ENCODE measurements at places on chromosomes 6 and 20. TPM values are rescaled to one million over a fixed set of nuclear protein-coding genes. Genes with fewer than 3 reads are reported as not detected.

Gene BPIFA1
- total RNA-seq: not detected

GRCh38 chr20:60787276-60787675 is 464.8 kb upstream of the CDH4 start:
- no peaks in the 10 kb centered on the region for H3K4me1 ChIP-seq
- no peaks in the 10 kb centered on the region for H3K27me3 ChIP-seq
- no peaks in the 10 kb centered on the region for H3K36me3 ChIP-seq

- H3K36me3 ChIP-seq: peaks cover 4% of the 10 kb centered on the region
- peak overlapping the region; percentile 83 for H3K4me3 ChIP-seq
- H3K27me3 ChIP-seq: peaks cover 52% of the 10 kb centered on the region
- H3K4me1 ChIP-seq: peaks cover 26% of the 10 kb centered on the region
- DNase-seq: peak; percentile 91
Measured at GRCh38 chr6:41560431-41561192, 14.4 kb downstream of the FOXP4 start.

DNA sequence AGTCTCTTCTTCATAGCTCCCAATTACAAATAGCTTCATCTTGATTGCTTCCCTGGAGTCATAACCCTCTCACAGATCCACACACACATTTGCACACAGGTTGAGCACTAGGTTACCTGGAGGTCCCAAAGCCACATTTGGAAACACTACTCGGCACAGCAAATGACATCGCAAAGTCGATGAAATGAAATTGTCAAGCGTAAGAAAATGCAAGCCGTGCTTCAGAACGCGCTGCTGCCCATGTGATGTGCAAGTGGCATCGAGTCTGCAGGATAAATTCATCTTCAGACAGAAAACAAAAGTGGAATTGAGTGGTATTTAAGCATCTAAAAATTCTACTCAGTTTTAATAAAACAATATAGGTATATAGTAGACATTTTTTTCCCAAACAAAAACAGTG is 298.0 kb downstream of the TFAP2C start:
- no peaks in the 10 kb centered on the region for H3K4me1 ChIP-seq
- no peak overlapping the region for H3K27ac ChIP-seq
- no peak overlapping the region for H3K4me3 ChIP-seq
- DNase-seq: no peak

- peaks cover 46% of the 10 kb centered on the region for H3K4me1 ChIP-seq
- no peaks in the 10 kb centered on the region for H3K27me3 ChIP-seq
- H3K27ac ChIP-seq: peak overlapping the region; percentile 84
- DNase-seq: no peak
- peaks cover 5% of the 10 kb centered on the region for H3K36me3 ChIP-seq
- H3K4me3 ChIP-seq: peak overlapping the region; percentile 72
Measured at GRCh38 chr6:111522393-111523020, 39.5 kb upstream of the REV3L start.

- no peak overlapping the region for H3K4me3 ChIP-seq
- H3K36me3 ChIP-seq: no peaks in the 10 kb centered on the region
- DNase-seq: no peak
- no peaks in the 10 kb centered on the region for H3K4me1 ChIP-seq
- H3K27me3 ChIP-seq: peaks cover 2% of the 10 kb centered on the region
- no peak overlapping the region for H3K27ac ChIP-seq
Measured at GRCh38 chr6:40160826-40161225, 226.6 kb upstream of the MOCS1 start.

DNA sequence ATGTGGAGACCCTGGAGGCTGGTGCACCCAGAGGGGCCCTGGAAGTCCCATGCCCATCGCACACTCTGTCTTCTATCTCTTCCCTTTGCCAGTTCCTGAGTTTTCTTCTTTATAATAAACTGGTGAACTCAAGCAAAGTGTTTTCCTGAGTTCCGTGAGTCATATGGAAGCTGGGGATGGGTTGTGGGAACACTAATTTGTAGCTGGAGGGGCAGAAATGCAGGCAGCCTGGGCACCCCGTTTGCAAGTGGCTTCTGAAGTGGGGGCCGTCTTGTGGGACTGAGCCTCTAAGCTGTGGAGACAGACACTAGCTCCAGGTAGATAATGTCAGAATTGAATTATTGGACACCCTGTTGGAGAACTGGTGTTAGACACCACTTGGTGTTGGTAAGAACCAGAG is 3.2 kb upstream of the PPP1R3G start:
- H3K36me3 ChIP-seq: no peaks in the 10 kb centered on the region
- no peak for DNase-seq
- no peak overlapping the region for H3K4me3 ChIP-seq
- no peak overlapping the region for H3K27ac ChIP-seq
- H3K4me1 ChIP-seq: peaks cover 2% of the 10 kb centered on the region

- H3K36me3 ChIP-seq: peaks cover 15% of the 10 kb centered on the region
- peak overlapping the region; percentile 84 for H3K27ac ChIP-seq
- H3K4me1 ChIP-seq: peaks cover 39% of the 10 kb centered on the region
- no peaks in the 10 kb centered on the region for H3K27me3 ChIP-seq
- DNase-seq: no peak
Measured at GRCh38 chr6:43669050-43669921, 18.3 kb downstream of the MRPS18A start.

DNA sequence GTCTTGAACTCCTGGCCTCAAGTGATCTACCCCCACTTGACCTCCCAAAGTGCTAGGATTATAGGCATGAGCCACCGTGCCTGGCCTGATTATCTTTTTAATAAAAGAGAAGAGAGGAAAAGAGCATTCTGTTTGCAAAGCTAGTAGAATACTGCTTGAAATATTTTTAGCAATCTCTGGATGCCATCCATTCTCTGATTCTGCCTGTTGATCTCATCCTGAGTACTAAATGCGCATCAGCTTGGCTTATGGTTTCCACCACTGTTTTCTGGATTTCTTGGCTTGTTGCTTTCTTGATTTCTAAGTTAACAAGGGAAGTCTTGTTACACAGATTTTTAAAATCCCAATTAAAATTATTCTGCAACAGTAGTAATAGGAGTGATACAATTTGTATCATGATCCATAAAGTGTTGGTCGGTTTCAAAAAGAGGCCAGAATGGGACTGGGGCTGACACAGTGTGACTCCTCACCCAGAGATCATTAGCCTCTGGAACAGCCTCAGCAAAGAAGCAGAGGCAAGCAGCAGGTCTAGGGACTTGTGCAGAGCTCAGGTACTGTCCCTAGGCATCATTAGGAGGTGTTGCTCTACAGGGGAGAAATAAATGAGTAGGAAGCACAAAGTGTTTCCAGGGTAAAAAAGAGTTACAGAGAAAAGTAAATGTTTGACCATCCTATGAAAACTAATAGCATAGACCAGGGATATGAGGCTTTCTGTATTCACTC is 17.8 kb upstream of the SLC16A10 start:
- no peak overlapping the region for H3K4me3 ChIP-seq
- no peak overlapping the region for H3K27ac ChIP-seq
- H3K36me3 ChIP-seq: no peaks in the 10 kb centered on the region
- peaks cover 22% of the 10 kb centered on the region for H3K27me3 ChIP-seq
- DNase-seq: no peak

- H3K4me3 ChIP-seq: no peak overlapping the region
- H3K27me3 ChIP-seq: no peaks in the 10 kb centered on the region
- no peaks in the 10 kb centered on the region for H3K36me3 ChIP-seq
- DNase-seq: no peak
Measured at GRCh38 chr6:22598339-22598738, 29.0 kb downstream of the HDGFL1 start.

DNA sequence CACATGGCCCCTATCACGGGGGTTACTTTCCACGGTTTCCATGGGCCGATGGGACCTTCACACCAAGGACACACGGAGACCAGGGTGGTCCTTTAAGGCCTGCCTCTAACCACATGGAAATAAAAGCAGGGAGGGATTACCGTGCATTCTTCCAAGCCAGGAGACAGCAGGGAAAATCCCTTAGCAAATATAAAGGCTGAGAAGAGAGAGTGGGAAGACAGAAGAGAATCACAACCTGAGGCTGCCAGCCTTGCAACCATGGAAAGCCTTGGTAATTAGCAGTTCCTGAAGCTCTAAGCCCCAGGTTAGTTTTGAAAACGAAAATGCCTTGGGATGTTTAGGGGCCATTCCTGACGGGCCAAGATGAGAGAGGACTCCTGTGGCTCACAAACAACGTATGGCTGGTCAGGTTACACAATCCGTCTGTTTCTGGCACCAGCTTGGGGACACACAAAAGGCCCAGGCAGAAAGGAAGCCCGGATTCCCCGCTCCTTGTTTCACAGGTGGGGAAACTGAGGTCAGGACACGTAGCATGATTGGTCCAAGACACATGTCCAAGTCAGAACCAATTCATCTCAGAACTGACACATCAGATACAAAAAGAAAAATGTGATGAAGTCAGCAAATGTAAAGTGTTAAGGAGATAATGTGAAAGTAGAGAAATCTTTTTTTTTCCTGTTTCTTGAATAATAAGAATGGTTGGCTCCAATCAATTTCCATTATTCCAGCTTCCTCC is 2.8 kb downstream of the PREX1 start:
- H3K27ac ChIP-seq: peak overlapping the region; percentile 92
- no peaks in the 10 kb centered on the region for H3K27me3 ChIP-seq
- H3K4me1 ChIP-seq: peaks cover 53% of the 10 kb centered on the region
- DNase-seq: no peak
- peak overlapping the region; percentile 96 for H3K4me3 ChIP-seq
- H3K36me3 ChIP-seq: peaks cover 22% of the 10 kb centered on the region

DNA sequence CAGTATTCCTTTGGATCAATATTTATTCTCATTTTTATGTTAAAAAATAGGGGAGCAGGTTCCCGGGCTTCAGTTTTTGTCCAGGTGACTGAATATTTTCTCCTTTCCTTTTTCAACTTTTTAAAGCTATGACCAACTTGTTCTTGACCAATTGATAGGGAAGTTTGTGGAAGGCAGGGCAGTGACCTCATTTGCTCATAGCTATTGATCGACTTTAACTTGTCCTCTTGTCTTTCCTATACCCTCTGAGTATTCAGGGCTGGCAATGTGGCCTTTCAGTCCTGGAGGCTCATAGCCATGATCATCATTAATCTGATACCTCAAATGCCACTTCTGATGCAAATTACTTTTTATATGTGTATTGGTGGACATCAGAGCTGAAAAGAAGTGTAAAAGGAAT is 448.8 kb downstream of the KIF16B start:
- H3K4me3 ChIP-seq: no peak overlapping the region
- H3K27ac ChIP-seq: no peak overlapping the region
- DNase-seq: no peak
- no peaks in the 10 kb centered on the region for H3K36me3 ChIP-seq

- H3K27ac ChIP-seq: no peak overlapping the region
- peaks cover 2% of the 10 kb centered on the region for H3K4me1 ChIP-seq
- DNase-seq: no peak
- no peaks in the 10 kb centered on the region for H3K27me3 ChIP-seq
Measured at GRCh38 chr6:106247733-106248132, 77.8 kb downstream of the ATG5 start.

DNA sequence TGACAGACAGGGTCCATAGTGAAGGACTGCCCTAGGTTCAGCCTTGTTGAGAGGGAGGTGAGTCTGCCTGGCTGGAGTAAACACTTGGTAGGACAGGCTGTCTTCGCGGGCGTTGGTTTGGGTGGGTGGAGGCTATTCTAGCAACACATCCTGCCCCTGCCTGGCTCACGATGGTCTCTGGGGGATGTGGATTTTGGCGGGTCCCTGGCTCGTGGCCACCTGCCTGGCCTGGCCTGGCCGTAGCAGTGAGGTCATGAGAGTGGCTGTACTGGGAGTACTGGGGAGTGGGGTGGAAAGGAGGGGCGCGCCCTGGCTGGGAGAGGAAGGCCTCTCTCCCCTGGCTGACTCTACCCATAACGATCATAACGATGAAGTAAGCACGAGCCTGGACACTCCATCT is 30.2 kb upstream of the MRPS18A start:
- H3K36me3 ChIP-seq: no peaks in the 10 kb centered on the region
- no peak overlapping the region for H3K4me3 ChIP-seq
- no peak overlapping the region for H3K27ac ChIP-seq

DNA sequence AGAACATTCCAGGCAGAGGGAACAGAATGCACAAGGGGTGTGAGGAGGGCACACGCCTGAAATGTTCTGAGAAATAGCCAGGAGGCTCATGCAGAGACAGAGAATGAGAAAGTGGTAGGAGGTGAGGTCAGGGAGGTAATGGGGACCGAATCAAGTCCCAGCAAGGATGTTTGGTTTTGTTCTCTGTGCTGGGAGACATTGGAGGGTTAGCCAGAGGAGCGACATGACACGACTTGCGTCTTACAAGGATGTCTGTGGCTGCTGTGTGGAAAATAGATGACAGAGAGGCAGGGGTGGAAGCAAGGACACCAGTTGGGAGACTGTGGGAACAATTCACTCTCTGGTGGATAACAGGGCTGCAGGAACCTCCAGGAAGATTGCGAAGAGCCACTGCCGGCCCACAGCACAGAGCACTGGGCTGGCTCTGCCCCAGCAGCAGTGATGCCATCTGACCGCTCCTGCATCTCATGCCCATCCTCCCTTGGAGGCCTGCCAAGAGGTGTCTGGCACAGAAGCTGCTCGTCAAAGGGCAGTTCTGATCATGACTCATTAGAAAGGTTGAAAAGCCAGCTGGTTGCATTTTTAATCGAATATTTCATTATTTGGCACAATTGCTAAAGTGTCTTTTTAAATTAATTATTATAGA is 57.7 kb upstream of the CD83 start:
- H3K36me3 ChIP-seq: no peaks in the 10 kb centered on the region
- DNase-seq: no peak
- H3K4me3 ChIP-seq: no peak overlapping the region
- H3K4me1 ChIP-seq: no peaks in the 10 kb centered on the region
- no peak overlapping the region for H3K27ac ChIP-seq
- peaks cover 33% of the 10 kb centered on the region for H3K27me3 ChIP-seq

DNA sequence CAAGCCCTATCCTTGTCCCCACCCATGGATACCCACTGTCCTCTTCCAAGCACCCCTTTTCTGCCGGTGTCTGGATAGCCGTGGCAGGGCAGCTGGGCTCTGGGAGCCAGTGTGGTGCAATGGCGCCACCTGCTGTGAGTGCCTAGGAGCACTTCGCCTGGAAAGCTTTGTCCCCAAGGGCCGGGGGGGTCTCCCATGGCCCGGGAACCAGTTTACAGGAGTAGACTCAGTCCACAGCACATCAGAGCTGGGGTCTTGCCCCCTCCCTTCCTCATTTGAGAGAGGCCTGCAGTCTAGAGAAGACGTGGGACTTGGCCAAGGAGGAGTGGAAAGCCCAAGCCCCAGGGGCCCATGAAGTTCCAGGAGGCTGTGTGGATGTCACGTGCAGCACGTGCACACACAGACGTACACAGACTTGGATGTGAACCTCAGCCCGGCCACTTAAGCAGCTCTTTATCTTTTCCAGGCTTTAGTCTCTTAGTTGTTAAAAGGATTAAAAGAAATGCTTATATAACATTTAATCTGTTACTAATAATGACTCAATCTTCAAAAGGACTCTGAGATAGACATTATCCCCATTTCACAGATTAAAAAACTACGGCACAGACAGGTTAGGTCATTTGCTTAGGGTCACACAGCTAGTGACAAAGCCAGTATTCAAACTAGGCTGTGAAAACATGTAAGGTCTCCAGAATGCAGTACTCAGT is 40.9 kb upstream of the CDH22 start:
- H3K27ac ChIP-seq: peak overlapping the region; percentile 34
- peaks cover 18% of the 10 kb centered on the region for H3K4me1 ChIP-seq
- DNase-seq: peak; percentile 75
- no peaks in the 10 kb centered on the region for H3K27me3 ChIP-seq
- no peak overlapping the region for H3K4me3 ChIP-seq
